Right hindlimb (tissue), 1 donor: ENCODE measurements at places on chromosomes 6 and 20.

DNA sequence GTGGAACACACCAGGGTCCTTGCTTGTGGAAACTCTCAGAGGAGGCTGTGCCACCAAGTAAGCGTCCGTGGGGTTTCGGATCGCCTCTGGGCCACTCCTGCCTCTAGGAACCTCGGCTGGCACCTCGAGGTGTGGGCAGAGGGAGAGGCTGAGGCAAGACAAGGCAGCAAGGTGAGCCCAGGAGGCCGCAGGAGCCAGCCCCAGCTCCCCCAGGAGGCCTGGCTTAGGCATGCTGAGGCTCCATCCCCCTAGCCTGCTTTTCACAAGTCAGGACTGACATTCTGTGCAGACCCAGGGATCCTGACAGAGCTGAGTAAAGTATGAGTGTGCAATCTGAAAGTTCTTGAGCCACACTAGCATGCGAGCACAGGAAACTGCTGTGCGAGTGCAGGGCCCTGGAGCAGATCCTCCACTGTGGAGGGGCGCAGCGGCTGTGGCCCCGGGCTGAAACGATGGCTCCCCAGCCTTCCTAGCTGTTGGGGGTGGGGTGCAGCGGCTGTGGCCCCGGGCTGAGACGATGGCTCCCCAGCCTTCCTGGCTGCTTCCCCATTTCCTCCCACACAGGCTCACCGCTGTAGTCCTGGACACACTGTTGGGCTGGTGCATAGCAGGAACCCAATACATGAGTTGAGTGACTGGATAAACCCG is 75.2 kb upstream of the CD93 start:
- DNase-seq: no peak

DNA sequence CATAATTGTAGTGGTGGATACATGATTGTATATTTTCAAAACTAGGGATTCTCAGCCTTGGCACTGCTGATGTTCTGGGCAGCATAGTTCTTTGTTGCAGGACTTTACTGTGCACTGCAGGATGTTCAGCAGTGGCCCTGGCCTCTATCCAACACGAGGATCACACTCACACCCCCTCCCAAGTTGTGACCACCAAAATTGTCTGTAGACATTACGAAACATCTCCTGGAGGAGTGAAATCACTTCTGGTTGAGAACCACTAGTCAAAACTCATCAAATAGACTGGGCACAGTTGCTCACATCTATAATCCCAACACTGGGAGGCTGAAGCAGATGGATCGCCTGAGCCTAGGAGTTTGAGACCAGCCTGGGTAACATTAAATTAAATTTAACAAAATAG is 123.1 kb upstream of the CDYL start:
- DNase-seq: no peak

DNA sequence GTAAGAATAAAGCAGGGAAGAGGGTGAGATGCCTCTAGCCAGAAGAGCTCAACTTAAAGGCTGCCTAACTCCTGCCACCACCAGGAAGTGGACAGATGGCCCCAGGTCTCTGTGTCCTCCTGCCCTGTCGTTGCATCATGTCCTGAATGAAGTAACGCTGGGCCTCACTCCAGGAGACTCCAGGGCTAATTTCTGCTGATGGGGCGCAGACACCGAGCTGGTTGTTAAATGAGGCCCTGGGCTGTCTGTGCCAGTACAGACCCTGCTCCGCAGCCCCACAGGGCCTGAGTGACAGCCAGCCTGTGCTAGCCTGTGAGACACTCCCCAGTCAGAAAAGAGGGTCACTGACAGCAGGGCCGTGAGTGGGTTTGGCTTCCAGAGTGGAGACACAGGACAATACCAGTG is 6.5 kb downstream of the IP6K3 start:
- no peak for DNase-seq

DNA sequence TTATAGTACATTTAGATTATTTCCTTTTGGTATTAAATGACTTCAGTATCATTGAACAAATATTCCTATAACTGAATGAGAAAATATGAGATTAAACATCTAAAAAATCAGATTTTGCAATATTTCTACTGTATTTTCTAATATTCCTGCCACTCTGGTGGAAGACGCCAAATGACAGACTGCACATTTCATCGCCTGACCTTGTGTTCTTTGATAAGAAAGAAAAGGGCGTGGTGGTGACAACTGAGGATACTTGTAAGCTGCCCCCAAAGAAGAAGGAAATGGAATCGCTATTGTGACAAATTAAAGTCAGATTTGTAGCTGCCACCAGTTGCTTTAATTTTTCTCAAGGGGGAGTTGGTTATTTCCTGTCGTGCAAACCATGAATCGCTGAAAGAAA is 131.3 kb downstream of the MTFR2 start:
- no peak for DNase-seq

GRCh38 chr6:53611342-53611741 is 54.2 kb downstream of the KLHL31 start:
- DNase-seq: no peak

DNA sequence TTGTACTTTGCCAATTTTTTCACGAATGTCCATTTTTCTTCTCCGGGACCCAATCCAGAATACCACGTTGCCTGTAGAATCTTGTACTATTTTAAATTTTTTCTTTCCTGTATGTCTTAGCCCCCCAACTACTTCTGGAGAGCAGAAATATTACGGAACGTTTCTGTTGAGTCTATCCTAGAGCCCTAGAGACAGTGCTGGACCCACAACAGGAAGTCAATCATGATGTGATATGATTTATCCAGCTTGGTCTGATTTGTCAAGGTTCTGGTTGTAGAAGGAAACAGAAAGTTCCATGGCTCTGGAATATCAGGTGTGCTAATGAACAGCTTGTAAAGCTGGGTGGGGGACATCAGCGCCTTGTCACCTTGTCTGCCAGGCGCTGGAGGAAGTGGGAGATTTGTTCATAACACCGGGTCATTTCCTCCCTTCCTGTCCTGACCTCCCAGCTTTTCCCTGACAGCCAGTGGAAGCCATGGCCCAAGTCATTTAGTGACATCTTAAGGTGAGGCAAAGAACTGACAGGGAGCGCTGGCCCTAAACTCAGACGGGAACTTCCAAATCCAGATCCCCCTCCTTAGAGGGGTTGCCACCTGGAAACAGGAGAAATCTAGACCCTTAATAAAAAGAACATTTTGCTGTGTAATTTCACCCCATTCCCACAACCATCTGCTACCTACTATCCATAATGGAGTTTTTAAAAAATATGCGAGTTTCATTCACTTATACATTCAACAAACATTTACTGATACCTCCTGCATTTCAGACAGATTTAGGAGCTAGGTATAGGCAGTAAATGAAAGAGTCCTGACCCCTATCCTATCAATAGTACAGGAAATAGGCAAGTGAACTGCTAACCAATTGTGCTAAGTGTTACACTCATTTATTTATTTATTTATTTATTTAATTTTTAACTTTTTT is 130.5 kb downstream of the ZFP64 start:
- DNase-seq: peak; percentile 34

GRCh38 chr20:24773751-24774201 is 175.3 kb upstream of the CST7 start:
- peak; percentile 5 for DNase-seq

DNA sequence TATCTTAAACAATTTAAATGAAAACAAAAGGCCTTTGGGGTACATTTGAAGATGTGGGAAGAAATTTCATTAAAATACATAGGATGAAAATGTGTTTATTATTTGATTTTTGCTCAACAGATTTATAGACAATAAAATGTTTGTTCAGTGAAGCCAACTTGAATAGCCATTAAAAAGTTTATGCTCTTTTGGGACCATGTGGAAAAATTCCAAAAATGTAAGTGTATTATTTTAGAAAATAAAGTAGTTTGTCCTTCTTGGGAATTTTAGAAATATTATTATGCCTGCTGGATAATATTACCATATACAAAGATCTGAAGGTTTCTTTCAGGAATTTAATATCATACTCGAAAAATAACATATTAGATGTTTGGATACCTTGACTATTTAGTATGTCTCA is 131.3 kb downstream of the EPM2A start:
- no peak for DNase-seq

DNA sequence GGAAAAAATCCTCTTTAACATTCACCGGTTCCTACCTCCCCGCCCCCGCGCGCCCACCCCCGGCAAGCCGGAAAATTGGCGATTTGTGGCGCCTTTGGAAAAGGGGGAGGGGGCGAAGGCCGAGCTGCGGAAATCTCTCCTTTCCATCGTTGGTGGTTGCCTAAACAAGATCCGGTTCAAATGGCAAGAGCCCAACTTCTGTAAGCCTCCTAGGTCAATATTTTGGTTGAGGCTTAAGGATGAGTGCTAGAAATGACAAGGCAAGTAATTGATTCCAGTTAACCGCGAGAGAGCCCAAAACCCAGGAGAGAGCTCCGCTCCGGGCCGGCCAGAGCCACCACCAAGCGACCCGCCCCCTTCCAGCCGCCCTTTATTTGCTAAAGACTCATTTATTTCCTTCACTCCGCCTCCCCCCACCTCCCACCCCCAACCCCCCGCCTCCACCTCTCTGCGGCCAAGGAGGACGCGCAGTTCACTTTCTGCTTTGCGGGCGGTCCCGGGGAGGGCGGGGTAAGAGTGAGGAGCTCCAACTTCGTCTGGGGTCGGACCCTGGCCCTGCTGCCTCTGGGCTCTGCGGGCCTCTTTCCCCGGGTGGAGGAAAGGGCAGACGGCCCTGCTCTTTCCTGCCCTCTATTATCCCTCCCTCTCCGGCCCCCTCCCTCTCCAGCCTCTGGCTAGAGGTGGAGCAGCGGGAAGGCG is 838 bp upstream of the NKX2-2 start:
- no peak for DNase-seq

DNA sequence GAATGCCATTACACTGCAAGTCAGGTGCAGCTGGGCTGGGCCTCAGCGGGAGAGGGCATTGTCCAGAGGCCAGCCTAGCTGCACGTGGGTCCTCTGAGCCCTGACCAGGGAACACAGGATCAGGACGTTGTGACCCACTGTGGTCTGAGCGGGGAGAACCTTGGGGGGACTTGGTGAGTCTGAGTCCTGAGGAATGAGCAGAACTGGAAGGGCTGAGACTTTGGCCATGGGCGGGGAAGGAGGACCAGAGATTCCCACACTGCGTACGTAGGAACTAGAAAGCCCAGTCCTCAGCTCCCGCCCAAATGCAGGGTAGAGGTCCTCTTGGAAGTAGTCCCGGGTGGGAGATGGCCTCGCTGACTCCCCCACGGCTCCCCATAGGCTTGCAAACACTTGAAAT is 42.5 kb downstream of the GABRR2 start:
- DNase-seq: no peak

- DNase-seq: no peak
These were observed 70.8 kb downstream of the CDKAL1 start for GRCh38 chr6:20605061-20605460.

GRCh38 chr20:31896049-31896448 is 25.6 kb downstream of the TTLL9 start:
- no peak for DNase-seq

DNA sequence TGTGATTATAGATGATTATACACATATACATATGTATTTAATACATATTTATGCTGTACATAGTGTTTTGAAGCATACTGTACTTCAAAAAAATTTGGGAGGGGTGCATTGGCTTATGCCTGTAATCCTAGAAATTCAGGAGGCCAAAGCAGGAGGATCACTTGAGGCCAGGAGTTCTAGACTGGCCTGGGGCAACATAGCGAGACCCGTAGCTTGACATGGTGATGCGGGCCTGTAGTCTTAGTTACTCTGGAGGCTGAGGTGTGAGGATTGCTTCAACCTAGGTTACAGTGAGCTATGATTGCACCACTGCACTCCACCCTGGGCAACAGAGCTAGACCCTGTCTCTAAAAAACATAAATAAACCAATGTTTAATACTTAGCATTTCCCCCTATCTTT is 1.6 kb upstream of the FAM110A start:
- no peak for DNase-seq

- no peak for DNase-seq
These were observed 38.4 kb downstream of the ALDH8A1 start for GRCh38 chr6:134911547-134911946.

DNA sequence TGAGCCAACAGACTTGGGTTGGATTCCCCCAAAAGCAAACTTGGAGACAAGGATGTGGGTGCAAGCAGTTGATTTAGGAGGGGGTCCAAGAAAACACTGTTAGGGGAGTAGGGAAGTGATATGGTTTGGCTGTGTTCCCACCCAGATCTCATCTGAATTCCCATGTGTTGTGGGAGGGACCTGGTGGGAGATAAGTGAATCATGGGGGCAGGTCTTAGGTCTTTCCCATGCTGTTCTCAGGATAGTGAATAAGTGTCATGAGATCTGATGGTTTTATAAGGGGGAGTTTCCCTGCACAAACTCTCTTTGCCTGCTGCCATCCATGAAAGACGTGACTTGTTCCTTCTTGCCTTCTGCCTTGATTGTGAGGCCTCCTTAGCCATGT is 542.6 kb downstream of the DHX35 start:
- DNase-seq: no peak

GRCh38 chr6:138434925-138435324 is 30.9 kb downstream of the HEBP2 start:
- DNase-seq: no peak

GRCh38 chr6:146700078-146700686 is 101.4 kb downstream of the ADGB start:
- DNase-seq: peak; percentile 67

- no peak for DNase-seq
These were observed 27.4 kb downstream of the SLC22A3 start for GRCh38 chr6:160375561-160375949.

DNA sequence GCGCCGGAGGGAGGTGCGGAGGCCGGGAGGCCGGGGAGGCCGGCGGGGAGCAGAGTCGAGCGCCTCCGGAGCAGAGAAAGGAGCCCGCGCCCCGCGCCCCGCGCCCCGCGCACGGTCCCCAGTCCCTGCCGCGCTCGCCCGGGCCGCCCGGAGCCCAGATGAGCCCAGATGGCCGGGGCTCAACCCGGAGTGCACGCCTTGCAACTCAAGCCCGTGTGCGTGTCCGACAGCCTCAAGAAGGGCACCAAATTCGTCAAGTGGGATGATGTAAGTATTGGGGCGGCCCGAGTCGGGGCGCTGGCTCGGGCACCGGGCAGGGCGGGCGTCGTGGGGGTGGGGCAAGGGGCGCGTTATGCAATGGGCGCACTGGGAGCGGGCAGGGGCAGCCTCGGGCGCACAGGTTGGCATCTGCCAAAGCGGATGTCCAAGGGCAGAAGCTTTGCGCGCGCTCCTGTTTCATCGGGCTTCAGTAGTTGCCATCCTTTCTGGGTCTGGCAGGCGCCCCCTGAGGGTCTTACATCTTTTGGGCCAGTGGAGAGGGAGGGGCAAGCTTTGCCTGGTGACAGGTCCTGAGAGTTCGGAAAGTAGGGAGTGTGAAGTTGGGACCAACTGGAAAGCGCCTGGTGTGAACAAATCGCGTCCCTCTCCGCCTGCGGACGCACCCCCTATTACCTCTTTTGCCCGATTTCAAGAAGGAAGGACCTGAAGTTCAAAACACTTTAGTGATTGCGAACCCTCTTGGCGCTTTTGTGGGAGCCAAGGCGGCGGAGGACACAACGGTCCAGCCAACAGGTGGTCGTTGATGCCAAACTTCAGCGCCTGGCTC is 631 bp downstream of the PLCB1 start:
- DNase-seq: peak; percentile 21

- DNase-seq: no peak
These were observed 131.3 kb upstream of the B3GAT2 start for GRCh38 chr6:71088166-71088565.
